ENCODE measurements at places on chromosomes 13 and 19.

GRCh38 chr19:19445911-19446361 lies 40.5 kb downstream of the GATAD2A start:
- no peak for DNase-seq

GRCh38 chr13:40152145-40152544 lies 496.7 kb downstream of the COG6 start:
- no peak for DNase-seq

DNA sequence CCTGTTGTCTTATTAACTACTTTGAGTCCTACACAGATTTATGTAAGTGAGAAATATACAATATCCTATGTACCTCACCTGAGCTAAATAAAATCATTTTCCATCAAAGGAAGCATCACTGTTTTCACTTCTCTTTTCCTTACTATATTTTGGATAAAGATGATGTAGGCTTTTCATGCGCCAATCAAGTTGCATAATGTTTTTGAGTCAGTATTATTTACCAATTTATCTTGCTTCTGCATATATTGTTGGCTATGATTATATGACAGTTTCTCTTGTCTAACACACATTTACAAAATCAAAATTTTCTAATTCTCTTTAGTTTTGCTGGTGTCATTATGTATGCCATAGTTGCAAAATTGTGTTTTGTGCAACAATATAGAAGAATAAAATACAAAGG lies 67.9 kb upstream of the FRY start:
- no peak for DNase-seq

DNA sequence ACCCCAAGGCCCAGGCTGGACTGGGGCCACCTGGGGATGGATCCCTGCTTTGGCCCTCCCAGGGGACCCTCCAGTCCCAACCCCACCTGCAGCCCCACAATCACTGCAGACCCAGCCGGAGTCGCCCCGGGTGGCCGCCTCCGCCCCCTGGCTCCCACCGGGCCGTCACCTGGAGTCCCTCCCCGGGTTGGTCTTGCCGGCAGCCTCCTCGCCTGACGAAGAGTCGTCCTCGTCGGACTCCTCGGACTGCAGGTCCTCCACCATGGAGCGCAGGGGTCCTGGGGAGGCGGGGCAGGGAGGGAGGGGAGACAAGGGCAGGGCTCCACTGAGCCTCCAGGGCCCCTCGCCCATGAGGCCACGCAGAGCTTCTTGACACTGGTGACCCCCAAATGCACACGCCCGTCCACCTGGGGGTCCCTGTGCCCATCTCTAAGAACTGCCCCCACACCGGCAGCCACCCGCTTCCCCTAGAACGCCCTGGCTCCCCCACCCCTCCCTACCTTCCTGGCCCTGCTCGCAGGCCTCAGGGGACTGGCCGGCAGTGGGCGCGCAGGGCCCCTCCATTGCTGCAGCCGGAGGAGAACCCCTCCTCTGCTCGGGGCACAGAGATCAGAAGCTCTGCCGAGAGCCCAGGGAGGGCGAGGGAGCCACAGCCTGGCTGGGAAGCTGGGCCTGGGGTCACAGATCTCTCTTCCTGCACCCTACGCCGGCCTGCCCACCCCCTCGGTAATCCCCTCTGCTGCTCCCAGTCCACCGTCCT lies 63.4 kb downstream of the MLLT1 start:
- peak; percentile 41 for DNase-seq

Data from Right ventricle myocardium inferior (tissue), 1 donor.